GM12864 (cell line): ENCODE measurements at places on chromosomes 13 and 19.

DNA sequence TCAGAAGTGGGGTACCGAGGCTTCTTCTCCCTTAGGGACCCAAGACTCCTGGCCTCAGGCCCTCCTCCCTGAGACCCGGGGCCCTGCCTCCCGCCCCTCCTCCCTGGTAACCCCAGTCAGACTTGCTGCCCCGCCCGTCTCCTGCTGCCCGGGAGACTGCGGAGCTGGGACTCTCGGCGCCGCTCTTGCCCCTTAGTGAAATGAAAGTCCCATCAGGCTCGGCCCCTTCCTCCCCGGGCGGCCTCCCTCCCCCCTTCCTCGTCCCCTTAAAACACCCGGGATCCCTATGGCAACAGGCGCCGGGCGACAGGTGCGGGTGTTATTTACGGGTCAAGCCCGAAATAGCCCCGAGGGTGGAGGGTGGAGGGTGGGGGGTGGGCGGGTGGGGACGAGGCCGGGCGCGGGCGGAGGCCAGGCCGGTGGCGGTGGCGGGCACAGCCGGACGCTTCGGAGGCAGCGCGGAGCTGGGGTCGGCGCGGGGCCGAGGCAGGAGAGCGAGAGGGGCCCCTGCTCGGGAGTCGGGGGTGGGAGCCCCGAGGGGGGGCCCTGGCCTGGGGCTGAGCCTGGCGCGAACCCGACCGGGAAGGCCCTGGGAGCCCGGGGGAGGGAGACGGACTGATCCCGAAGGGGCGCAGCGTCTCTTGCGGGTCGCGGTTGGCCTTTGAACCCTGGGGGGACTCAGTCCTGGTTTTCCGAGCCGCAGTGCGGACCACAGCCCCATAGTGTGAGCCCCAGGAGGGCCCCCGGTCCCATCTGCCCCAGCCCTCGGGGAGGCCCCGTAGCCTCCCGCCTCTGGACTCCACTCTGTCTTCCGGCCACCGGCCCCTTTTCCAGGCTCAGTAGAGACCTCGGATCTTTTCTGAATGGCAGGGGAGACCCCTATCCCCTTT is at the start of gene CACNG6:
CACNG6 (plus strand) TSS at position 414 of the 890 bp plus-strand sequence. CDS start 1,241 bp downstream, outside the sequence.
- DNase-seq = no peak

DNA sequence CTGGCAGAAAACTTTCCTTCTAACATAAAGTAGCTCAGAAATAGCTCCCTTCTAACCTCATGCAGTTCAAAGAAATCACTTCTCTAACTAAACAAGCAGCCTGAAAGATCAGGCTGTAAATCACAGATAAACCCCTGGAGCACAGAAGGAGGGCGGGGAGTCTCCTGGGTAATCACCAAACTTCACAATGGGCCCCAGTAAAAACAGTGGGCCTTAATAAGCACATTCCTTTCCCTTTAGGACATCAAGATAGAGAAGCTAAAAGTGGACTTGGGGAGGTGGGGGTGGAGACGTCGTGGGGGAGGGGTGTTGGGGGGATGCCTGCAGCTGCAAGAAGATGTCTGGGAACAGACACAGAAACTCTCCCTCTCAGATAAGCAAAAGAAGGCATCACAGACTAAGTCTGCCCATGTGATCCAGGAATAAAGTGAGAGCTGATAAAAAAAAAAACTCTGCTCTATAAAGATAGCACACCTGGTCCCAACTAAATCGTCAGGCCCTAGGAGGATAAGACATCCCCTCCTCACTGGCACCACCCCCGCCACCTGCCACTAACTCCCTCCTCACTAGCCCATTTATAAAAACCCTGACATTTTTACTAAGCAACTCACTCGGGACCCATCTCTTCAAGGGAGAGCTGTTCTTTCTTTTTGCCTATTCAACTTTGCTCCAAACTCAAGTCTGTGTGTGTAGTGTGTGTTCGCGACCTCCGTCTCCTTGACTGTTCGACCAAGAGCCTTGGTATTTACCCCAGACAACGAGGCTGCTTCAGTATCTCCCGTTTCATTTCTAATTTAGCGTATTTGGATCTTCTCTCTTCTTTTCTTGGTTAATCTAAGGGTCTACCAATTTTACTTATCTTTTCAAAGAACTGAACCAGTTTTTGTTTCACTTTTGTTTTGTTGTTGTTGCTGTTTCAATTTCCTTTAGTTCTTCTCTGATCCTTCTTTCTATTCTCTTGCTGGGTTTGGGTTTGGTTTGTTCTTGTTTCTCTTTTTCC is 31.7 kb downstream of the DNAJC15 start:
- DNase-seq = no peak

- DNase-seq = no peak
Observed at GRCh38 chr13:73960474-73960873, 173.7 kb downstream of the KLF12 start.

DNA sequence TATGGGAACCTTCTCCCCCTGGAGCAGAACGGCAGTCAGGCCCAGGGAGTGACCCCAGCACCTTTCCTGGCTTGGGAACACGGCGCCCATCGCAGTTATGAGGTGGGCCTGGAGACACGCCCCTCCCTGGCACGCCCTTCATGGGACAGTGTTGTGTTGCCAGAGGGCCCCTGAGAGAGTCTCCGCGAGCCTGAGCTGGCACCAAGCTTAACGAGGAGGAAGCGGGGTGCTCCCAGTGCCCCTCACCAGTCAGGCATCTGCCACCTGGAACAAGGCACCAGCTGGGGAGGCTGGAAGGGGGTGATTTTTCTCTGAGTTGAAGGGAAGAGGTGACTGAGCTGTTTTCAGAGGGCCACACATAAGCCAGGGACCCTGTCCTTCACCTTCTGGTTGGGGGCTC is 180.6 kb downstream of the KDM4B start:
- no peak for DNase-seq

- no peak for DNase-seq
Observed at GRCh38 chr13:111629926-111630325, 309.5 kb downstream of the TEX29 start.

- no peak for DNase-seq
Observed at GRCh38 chr13:95552539-95553441, at the start of gene CLDN10. Gene CLDN10 (plus strand): TSS chr13:95552720. CDS start chr13:95552754, 34 bp downstream.

DNA sequence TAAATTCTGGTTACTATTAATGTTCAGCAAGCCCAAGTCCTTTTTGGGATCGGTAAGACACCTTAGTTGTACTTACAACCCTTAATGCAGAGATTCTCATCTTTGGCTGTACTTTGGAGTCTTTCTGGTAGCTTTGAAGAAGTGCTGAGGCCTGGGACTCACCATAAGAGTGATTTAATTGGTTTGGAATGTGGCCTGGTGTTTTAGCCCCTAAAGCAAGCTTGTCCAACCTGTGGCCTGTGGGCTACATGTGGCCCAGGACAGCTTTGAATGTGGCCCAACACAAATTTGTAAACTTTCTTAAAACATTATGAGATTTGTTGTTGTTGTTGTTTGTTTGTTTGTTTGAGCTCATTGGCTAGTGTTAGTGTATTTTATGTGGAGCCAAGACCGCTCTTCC is 215.3 kb downstream of the ZIC5 start:
- no peak for DNase-seq

- DNase-seq = no peak
Observed at GRCh38 chr19:4730740-4731171, 7.1 kb upstream of the DPP9 start.

- no peak for DNase-seq
Observed at GRCh38 chr19:5590151-5590864, 22.6 kb upstream of the TINCR start.

DNA sequence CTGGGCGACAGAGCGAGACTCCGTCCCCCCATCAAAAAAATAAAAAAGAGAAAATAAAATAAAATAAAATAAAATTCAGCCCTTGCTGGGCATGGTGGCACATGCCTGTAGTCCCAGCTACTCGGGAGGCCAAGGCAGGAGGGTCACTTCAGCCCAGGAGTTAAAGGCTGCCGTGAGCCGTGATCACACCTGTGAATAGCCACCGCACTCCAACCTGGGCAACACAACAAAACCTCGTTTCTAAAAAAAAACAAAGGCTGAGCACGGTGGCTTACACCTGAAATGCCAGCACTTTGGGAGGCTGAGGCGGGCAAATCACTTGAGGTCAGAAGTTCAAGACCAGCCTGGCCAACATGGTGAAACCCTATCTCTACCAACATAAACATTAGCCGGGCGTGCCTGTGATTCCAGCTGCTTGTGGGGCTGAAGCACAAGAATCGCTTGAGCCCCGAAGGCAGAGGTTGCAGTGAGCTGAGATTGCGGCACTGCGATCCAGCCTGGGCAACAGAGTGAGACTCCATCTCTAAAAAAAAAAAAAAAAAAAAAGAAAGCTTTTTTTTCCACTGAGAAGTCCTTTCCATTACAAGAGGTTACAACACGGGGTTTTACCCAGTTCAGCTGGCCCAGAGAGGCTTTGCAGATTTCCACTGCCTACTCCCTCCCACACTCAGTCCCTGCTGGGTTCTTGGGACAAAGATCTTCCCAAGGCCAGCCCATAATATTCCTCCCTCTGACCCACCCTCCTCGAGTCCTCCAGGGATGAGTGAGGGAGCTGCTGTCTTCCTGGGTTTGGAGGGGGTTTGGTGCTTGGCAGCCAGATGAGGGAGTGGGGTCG is 6.4 kb downstream of the ANGPTL4 start:
- no peak for DNase-seq

- no peak for DNase-seq
Observed at GRCh38 chr13:79660361-79660760, 179.4 kb downstream of the NDFIP2 start.

DNA sequence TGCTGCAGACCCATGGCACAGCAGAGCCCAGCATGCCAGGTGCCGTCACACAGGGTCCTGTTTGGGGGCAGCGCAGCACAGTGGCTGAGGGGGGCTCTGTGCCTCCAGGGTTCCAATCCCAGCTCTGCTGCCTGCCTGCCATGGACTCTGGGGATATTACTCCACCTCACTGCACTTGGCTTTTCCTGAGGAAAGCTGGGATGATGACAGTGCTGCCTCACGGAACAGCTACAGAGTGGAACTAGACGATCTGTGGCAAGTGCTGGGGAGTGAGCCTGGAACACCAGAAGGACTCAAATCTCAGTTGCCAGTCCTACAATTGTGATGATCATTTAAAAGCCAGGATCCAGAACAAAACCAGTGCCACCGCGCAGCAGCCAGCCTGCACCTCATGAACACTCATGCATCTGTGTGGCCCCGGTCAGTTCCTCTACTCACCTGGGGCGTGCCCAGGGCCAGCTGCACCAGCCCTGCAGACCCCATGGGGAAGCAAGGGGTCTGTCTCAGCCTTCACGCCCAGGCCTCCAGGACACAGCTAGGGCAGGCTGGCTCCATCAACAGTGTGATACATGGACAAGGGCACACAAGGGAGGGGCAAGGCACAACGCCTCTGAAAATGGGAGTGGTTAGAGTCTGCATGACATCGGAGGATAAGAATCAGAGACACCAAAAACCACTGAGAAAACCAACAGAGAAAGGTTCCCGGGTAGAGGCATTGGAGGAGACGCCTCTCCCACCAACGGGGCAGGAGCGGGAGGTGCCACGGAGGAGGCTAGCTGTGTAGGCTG is 55.2 kb downstream of the ATP7B start:
- DNase-seq = no peak

DNA sequence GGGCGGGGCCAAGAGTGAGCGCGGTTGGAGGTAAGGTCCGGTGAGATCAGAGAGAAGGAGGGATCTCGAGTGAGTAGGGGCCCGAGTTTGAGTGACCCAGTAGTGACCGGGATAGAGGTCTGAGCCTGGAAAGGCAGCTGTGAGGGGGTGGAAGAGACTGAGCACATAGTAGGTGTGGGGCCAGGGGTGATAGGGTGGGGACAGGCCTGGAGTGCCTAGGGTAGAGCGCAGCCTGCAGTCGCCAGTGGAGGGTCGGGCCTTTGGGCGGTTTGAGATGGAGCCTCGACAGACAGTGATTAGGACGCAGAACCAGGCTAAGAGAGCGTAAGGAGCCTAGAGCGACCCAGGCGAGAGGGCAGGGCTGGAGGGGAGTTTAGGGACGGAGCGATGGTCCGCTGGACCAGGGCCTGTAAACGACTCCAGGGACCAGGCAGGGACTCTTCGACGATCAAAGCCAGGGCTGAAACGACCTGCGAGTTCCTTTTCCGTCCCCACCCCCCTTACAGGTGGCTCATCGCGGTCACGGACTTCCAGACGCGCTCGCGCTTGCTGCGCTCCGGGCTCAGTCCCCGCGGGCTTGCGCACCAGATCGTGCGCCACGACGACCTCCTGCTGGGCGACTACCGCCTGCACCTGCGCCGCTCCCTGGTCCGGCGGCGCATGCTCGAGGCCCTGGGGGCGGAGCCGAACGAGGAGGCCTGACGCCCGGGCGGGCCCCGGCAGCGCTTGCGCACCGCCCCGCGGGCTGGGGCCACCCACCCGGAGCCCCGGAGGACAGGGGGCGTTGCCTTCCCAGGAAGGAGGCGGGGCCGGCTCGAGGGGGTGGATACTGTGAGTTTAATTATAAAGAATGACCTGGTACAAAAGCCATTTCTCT is 9.4 kb downstream of the C19orf81 start:
- DNase-seq = no peak

GRCh38 chr13:101382701-101383100 is 33.6 kb downstream of the NALCN start:
- no peak for DNase-seq

DNA sequence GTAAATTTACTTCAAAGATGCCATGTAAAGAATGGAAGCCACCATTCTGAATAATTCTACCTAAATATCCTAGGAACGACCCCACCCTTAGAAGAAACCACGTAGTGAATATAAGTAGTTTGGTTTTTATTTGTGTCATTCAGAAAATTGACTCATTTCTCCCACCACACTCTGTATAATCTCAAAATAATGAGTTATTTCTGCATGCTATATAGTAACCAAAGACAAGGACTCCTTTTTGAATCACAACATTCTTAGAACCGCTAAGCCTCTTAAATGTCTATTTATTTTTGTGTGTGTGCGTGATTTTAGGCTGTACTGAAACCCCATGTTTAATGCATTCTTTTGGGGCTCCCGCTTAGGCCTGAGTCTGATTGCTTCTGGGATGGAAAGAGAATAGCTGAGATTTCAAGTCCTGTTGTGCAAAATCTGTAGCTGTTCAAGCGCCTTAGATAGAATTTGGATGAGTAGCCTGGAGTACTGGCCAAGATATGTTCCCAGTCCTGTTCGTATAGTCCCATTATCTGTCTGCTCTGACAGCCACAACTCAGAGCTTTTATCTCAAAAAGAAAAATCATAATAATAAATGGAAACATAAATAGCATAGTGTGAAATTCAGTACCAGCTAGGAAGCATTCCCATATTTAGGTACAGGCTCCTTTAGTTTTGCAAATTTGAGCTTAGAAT is 532.4 kb upstream of the NBEA start:
- no peak for DNase-seq
